Stimulated activated CD4-positive, alpha-beta T cell treated with anti-CD3 and anti-CD28 coated beads, Interleukin-12 subunit alpha, Interleukin-12 subunit beta, amount 100 ng/mL, for 24 hours (primary cell): ENCODE measurements at places on chromosomes 3 and 15.

DNA sequence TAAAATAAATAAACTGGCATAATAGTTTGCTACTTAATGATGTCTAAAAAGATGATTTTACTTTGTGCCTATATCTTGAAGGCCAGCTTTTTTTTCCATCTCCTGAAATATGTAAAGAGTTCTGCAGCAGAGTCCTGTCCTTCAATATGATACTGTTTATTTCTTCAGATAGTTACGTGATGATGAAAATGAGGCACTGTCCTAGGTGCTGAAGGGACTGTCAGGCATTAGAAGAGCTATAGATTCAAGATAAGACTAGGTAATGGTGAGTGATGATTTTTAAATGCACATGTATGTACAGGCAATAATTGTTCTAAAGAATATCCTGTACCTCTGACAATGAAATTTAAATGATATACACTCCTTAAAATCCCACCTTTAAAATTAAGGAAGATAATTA, 326.9 kb upstream of the DNAJC19 start:
- DNase-seq, result no peak

- DNase-seq, result no peak
These were observed 28.7 kb downstream of the CFAP100 start for GRCh38 chr3:126423191-126424038.

DNA sequence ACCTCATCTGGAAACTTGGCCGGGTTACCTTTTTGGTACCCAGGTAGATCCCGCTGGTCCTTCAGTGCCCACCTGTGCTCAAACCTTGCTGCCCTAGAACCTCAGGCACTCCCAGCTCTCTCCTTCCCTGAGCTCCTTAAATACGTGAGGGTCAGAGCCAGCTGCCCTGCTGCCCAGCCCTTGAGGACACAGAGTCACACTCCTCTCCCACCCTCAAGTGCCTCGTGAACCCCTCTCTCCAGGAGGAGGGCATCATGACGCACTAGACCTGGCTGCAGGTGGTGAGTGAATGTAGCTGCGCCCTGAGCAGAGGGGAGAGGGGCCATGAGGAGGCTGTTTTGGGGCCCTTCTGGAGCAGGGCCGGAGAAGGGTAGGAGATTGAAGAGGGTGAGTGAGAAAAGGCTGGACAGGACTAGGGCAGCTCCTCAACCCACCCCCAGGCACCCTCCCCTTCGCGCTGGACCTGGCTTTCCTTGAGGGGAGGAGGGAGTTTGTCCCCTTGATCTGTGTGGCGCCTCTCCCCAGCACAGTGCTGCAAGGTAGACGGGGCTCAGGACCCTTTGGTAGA, 941 bp downstream of the SLC12A8 start:
- DNase-seq, result no peak

DNA sequence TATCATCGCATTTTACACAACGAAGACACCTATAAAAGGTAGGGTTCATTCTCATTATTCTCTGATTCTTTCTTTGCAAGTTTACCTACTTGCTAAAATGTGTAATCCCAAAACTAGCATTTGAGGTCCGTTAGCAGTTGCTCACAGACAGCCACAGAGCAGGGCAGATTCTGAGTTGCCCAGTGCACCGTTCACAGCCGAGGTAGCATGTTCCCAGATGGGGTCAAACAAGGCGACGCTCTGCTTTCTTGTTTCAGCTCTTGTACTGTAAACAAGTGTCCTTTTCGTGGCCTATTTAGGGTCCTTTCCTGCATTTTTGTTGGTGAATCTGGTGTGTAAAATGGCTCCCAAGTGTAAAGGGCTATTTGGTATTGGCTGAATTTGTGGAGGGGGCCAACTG, 3.1 kb downstream of the PPP1R2 start:
- DNase-seq, result no peak

- no peak for DNase-seq
These were observed 26.2 kb downstream of the SEC62 start for GRCh38 chr3:169992781-169993180.

DNA sequence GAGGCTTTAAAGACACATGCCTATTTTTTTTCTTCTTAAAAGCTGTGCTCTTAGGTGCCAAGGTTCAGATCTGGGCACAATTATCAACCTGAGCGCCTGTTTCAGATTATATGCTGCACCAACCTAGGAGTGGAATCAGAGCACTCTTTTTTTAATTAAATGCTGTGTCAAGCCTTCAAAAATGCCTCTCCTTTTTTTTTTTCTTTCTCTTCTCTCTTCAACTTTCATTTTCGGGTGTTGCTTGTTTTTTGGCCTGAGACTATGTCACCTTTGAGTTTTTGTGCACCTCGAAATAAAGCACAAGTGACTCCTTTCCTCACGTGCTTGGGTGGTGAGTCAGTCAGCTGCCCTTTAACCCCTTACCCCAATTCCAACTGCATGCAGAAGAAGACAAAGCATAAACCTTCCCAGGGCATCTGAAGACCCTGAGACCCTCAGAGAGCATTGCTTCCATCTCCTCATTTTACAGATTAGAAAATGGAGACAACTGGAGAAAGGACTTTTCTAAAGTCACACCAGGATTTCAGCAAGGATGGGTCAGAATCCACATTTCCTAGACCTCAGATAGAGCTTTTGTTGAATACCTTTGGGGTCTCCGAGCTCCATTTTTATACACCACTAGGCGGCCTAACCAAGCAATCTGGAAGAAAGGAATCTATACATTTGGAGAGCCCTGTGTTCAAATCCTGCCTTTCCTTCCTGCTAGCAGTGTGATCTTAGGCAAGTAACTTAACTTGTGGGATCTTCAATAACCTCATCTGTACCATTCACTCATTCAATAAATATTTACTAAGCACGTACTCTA, 631 bp upstream of the PRICKLE2 start:
- no peak for DNase-seq

DNA sequence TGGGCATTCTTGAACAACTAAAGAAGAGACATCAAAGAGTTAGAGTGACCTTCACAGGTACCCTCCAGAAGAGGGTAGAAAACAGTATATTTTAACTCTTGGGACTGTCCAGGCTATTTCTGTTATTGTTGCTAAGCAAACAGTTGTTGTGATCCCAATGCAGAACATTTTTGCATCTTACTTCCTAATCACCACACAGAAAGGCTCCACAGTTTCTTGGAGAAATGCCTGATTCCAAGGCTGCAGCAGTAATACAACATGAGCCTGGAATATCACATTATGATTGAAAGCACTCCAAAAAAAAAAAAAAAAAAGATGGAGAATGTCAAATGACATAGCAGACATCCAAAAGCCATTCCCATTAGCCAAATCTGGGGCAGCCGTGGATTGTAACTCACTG, 195.6 kb downstream of the CTNNB1 start:
- DNase-seq, result no peak

DNA sequence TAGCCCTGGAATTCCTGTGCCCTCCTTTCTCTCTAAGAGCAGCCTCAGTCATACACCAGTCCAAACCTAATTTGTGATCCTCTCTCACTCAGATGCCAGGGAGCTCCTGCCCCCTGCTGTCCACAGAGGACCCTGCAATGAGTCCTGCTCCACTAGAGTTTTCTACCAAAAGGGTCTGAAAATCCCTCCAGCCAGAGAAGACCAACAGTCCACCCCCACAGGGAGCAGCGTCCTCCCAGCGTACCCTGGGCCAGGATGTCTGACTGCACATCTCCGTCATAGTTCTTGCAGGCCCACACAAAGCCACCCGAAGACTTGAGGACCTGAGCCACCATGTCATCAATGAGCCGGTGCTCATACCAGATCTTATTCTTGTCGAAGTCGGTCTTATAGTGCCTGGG, 15.4 kb downstream of the IDH2 start:
- no peak for DNase-seq

- DNase-seq, result no peak
These were observed 156.1 kb upstream of the CGNL1 start for GRCh38 chr15:57220205-57220604.

- DNase-seq, result no peak
These were observed 150.3 kb downstream of the TLE3 start for GRCh38 chr15:69947394-69947793.

DNA sequence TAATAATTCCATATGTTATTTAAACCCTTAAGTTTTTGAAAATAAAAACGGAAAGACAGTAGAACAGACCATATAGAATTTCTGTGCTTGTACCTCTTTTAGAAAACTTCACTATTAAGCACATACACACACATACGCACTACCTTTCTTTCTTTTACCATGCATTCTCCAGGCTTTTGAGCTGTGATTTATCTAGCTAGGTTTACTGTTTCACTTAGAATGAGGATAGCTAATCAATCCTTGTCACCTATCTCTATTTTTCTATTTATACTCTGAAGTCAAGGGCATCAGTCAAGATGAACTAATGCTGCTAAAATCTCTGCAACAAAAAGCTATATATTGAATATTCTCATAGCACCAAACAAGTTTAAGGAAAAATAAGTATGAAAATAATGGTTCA, 43.2 kb downstream of the GOLIM4 start:
- no peak for DNase-seq

DNA sequence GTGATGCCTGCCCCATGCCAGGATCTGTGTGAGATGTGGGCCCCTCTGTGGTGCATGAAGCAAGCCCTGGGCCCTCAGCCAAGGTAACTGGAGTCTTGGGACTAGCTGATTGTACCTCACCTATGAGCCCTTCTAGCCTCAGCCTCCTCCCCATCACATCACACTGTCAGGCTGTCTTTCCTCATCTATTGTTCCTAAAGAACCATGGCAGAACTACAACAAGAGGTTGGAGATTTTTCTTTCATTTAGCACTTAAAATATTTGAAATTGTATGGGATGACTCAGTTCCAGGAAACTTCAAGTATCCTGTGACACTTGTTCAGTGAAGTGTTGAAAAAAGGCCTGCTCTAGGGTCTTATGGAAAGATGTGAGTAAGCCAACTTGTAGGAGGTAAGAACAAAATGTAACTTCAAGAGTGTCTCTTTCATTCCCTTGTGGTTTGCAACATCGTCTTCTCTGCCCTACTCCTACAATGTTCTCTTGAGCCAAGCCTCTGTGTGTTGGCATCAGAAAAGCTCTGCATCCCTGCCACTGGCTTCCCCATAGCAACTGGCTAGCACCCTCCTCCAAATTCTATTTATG, 58.7 kb upstream of the TIPARP start:
- DNase-seq, result no peak

DNA sequence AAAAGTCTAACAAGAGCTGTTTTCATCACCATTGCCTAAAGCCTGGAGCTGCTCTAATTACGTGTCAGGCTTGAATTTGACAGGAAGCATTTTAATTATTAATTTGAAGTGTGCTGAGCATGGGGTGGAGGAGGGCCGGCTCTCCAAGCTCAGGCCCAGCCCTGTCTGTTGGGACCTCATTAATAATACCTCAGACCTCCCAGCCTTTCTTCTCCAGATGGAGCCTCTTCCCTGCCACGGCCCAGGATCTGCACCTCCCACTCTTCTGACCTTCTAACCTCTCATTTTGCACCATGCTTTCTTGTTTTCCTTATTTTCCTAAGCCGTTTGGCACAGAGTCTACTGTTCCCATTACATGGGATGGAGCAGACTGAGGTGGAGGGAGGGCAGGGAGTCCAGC, 30.0 kb downstream of the INSYN1 start:
- DNase-seq, result no peak
